ENCODE measurements at places on chromosomes 6 and 20.

- no peak for DNase-seq
These were observed 2.0 kb downstream of the SPAG4 start for GRCh38 chr20:35617397-35618262.

- DNase-seq, result no peak
These were observed 10.4 kb downstream of the SRC start for GRCh38 chr20:37356387-37356786.

GRCh38 chr6:126537061-126537816, 197.3 kb downstream of the CENPW start:
- no peak for DNase-seq

DNA sequence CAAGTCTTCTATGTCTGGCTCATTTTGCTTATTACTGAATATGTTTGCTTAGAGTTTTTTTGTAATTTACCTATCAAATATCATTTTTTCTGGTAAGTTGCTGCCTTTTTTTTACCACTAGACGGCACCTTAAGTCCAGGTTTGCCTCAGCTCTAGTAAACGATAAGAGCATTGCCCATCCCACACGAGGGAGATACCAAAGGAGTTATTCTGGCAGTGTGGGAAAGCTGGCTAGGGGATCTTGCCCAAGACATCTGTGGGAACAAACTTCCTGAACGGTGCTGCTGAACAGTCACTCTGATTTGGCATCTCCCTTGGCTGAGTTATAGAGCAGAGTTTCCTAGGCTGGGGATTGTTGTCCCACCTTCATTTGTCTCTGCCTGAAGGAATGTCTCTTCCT, 306.4 kb downstream of the COL12A1 start:
- no peak for DNase-seq

DNA sequence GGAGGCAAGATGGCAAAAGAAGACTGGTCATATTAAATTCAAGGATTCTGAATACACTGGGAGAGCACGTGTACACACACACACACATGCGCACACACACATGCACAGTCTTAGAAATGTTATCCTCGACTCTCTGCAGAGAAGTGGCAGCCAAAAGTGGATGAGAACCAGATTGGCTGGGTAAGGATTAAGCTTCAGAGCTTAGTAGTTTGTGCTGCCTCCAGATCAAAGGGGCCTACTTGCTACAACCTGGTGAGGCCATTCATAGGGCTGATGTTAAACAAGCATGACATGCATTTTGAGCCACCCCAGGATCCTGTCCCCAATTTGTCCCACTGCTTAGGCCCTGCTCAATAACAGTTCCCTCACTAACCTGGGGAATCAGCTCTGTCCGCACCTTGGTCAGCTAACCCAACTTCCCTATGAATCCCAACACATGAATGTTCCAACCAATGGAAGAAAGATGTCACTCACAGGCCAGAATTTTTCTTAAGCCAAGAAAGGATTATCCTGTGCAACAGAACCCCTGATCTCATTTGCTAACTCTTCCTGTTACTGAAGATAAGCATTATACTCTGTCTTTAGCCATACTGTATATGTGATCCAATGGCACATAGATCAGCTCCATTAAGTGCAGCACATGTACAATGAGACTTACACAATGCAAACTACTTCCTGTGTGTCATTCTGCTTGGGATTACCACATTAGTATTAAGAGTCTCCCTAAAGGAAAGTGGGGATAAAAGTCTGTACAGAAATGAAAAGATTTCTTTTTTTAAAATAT, 31.0 kb downstream of the TOMM6 start:
- no peak for DNase-seq

- no peak for DNase-seq
These were observed 44.1 kb upstream of the ID1 start for GRCh38 chr20:31560746-31561598.

GRCh38 chr6:167748458-167749379, 78.0 kb upstream of the AFDN start:
- no peak for DNase-seq

- no peak for DNase-seq
These were observed 1153.1 kb upstream of the GJE1 start for GRCh38 chr6:140979642-140980091.

GRCh38 chr20:17992847-17993513, 24.2 kb downstream of the MGME1 start:
- DNase-seq, result no peak

DNA sequence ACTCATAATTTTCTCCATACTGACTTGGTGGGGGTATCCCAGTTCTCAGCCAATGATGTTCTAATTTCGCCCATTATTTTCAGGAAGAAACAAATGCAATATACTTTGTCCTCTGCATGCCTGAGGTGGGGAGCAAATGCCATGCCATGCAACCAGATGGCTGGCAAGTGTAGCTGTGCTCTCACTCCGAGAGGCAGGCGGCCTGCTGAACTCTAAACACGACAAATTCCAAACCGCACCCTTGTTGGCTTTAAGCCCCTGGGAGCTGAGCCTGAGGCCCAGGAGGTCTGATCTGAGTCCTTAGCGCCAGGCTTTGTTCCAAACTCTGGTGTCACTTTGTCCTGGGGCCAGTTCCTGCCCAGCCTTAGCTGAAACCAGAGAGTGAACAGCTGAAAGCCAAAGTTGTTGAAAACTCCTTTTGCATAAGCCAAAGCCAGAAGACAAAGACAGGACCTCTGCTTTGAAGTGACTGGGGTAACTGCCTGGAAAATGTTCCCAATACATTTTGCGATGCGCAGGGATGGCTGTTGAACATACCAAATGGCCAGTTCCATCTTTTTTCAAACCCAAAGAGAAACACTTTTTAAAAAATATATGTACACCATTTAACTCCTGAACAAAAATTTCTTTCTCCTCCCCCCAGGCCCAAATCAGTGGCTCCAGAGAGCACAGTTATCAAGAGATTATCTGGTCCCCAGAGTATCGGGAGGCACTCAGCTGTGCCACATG, 46.2 kb downstream of the TTI1 start:
- DNase-seq, result peak; percentile 68

DNA sequence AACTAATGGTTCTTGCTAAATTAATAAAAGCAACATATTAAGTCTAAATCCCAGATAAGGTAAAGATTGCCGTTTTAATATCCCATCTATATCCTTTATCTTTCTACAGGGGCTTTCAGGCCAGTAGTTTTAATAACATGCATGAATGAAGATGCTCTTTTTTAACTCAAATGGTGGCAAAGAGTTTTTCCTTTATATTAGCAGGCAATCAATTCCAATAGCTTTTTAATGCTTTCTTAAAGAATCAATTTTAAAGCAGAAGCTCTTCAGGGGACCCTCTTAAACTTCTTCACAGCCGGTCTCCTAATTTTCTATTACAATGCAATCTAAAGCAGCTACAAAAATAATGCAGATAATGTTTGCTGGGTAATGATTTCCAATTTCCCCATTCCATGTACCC, 107.8 kb upstream of the HS3ST5 start:
- no peak for DNase-seq

DNA sequence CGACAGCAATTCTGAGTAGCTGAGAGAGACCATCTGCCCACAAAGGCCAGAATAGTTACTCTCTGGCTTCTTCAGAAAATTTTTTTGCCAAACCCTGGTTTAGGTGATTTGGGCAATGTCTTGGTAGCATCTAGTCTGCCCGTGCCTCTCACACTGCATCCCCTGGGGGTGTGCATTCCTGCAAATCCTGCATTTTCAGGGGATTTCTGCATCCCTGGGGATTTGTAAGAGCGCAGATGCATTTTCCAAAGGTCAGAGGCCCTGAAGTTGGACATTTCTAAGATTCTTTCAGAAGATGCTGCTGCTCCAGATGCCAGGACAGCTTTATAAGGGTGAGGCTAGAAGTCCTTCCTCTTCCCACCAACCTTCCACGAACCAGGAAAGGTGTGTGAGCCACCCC, 4.0 kb downstream of the CST9 start:
- DNase-seq, result no peak

GRCh38 chr6:3759646-3760232, 8.2 kb upstream of the PXDC1 start:
- DNase-seq, result no peak

GRCh38 chr6:133590196-133590595, 298.7 kb upstream of the TCF21 start:
- DNase-seq, result no peak

- no peak for DNase-seq
These were observed 261.4 kb downstream of the SLC35F1 start for GRCh38 chr6:118168421-118168820.

GRCh38 chr6:30500421-30501355, 11.4 kb downstream of the HLA-E start:
- DNase-seq, result no peak

DNA sequence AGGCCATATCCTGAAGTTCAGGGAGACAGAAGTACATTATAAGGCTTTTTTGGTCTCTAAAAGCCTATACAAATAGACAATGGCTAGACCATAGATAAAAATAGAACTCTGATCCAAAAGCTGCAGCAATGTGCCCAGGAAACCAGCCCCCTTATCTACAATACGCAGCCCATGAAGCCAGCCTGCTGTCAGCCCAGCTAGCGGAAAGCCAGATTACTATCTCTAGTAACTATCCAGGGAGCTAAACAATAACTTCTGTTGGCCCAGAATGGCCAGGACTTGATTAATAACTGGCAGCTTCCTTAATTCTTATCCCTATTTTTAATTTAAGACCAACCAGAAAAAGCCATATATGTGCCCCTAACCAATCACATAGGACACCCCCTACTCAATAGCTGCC, 160.4 kb upstream of the SMLR1 start:
- no peak for DNase-seq

DNA sequence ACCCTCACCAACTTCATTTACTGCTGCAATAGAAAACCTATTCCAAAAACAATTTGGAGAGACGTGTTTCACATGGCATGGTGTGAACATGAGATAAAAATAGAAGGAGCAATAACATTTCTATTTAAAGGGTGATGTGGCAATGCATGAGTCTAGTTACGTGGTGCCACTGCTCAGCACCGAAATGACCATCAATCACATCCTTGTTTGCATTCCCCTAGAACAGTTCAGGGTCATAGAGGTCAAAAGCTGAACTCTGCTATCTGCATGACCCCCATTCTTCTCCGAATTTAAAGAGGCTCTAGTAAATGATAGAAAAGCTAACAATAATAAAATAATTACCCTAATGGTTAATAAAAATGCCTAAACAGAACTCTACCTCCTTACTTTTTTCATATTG, 29.5 kb downstream of the ROS1 start:
- no peak for DNase-seq

- DNase-seq, result no peak
These were observed 1009.4 kb upstream of the FLRT3 start for GRCh38 chr20:15346657-15347280.

- DNase-seq, result no peak
These were observed 17.1 kb downstream of the FOXF2 start for GRCh38 chr6:1406306-1407072.

GRCh38 chr6:80690551-80691131, 584.2 kb downstream of the BCKDHB start:
- DNase-seq, result no peak

DNA sequence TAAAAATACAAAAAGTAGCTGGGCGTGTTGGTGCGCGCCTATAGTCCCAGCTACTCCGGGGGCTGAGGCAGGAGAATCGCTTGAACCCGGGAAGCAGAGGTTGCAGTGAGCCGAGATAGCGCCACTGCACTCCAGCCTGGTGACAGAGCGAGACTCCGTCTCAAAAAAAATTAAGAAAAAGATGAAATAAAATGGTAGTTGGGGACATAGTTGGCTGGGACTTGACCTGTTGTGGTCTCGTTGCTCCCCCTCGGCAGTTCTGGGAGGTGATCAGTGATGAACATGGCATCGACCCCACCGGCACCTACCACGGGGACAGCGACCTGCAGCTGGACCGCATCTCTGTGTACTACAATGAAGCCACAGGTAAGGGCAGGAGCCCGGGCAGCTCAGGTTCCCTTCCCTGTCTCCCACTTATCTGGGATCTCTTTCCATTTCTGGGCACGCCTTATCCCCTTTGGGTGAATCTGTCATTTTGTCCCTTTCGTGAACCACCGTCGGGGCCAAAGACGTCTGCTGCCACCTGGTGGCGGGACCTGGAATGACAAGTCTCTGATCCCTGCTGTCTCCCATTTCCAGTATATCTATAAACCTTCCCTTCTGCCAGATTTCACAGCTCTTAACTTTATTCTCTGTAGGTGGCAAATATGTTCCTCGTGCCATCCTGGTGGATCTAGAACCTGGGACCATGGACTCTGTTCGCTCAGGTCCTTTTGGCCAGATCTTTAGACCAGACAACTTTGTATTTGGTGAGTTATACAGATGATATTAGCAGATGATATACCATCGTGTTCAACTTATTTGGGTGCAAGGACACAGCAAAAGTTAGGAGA, 2.3 kb downstream of the TUBB start:
- peak; percentile 76 for DNase-seq

DNA sequence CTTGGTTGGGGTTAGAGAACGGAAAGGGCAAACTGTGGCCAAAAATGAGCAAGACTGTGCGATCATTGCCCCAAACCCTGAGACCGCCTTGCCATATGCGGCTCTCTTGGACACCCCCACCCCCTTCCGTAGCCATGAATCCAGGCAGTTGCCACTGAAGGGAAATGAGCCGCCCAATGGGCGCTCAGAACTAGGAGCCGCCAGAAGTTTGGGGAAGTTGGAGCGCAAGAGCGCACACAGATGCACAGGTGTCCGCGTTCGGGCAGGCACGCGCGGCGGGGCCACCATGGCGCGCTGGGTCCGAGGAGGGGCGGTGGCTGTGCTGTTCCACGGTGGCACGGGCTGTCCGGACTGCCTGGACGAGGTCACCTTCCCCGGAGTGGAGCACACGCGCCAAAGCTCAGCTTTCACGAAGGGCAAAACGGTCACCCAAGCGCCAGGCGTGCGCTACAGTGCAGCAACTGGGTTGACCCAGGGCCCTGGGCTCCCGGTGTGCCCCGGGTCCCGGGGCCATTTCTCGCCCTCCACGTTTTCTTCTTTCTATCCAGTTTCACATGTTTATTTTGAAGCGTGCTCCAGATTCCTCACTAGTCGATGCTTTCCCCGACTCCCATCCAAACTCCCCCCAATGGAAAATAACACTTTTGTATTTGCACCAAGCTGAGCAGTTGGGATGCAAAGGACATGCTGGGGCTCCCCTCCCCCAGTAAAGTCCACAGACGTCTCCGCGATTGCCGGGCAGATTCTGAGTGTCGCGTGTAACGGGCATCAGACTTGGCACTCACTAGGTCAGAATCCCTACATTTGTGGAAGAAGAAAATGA, 906 bp upstream of the PDE10A start:
- no peak for DNase-seq

GRCh38 chr6:5468586-5468985, 207.3 kb downstream of the FARS2 start:
- no peak for DNase-seq

DNA sequence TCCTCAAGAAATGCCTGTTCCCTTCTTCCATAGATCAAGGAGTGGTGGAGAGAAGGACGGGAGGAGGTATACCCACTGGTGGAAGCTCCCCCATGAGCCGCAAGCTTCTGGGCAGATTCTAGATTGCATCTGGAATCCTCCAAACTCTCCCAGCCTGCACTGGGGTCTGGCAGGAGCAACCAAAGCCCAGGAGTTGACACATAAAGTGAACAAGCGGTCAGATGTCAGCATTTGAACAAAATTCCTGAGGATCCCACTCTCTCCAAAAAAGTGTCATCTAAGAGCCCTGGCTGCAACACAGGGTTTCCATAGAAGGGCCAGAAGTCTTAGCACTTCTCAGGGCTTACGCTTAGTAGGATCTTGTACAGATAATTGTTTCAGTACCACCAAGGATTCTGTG, 88.2 kb downstream of the KCNB1 start:
- DNase-seq, result no peak

- DNase-seq, result no peak
These were observed 1.7 kb downstream of the LOC128125822 start for GRCh38 chr6:63573899-63574553.

- DNase-seq, result no peak
These were observed 9.1 kb upstream of the ZNF133 start for GRCh38 chr20:18279242-18279641.

GRCh38 chr20:774660-775057, 6.4 kb upstream of the SLC52A3 start:
- no peak for DNase-seq

Measured in C1 segment of cervical spinal cord (tissue), 14 donors.